Subcutaneous preadipocyte (primary cell): ENCODE measurements at places on chromosomes 3 and 15. TPM values are rescaled to one million over a fixed set of nuclear protein-coding genes. Genes with fewer than 3 reads are reported as not detected.

Gene ALG1L2
- 0.37 and 0.39 TPM in 2 replicates for total RNA-seq

Gene COLQ
- total RNA-seq, result 0.37 and 0.98 TPM in 2 replicates

Gene CDCP1
- 19.1 and 27.4 TPM in 2 replicates for total RNA-seq

Gene CERS3
- total RNA-seq, result not detected in 2 replicates

Gene BTD
- total RNA-seq, result 11.9 and 15.1 TPM in 2 replicates
